ENCODE measurements at places on chromosomes 1 and 21.
A peak's percentile ranks its signal among the peaks of the same experiment; 100 is the strongest.

DNA sequence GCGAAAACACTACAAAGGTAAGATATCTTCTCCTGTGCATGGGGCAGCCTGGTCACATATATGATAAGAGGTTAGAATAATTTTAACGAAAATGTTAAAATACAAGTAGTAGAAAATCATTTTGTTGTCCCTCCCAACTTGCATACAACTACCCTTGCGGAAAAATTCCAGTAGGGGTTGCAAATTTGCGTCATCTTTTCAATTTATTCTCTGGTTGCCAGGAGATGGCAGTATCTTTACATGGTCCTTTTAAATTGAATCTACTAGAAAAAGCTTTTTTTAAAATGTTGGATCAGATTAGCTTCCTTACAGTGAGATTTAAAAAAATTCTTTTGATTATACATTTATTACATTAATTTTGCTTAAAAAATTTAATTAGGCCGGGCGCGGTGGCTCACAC, 10.9 kb downstream of the S100PBP start:
- DNase-seq, result peak; percentile 1

DNA sequence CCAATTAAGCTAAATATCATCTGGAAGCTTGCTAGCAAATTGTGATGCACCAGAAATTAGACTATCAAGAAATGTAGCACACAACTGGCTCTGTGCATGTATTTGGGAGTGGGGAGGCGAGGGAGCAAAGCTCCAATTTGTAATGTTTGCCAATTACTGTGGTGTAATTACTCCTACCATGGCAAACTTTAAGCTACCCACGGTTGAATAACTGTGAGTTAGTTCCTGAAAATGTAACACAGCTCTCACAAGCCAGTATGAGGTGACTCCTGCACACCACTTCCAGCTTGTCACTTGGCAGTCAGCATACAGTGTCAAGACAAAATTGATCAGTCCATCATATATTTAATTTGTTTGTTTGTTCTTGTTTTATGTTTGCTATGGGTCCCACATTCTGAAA, 141.2 kb downstream of the TM2D1 start:
- no peak for DNase-seq

DNA sequence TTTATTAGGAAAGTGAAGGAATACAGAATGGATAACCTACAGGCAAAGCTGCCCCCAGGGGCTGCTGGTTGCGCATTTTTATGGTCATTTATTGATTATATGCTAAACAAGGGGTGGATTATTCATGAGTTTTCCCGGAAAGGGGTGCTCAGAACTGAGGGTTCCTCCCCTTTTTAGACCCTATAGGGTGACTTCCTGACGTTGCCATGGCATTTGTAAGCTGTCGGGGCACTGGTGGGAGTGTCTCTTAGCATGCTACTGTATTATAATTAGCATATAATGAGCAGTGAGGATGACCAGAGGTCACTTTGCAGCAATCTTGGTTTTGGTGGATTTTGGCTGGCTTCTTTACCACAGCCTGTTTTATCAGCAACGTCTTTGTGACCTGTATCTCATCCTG, 5.9 kb upstream of the ASAP3 start:
- DNase-seq, result no peak

DNA sequence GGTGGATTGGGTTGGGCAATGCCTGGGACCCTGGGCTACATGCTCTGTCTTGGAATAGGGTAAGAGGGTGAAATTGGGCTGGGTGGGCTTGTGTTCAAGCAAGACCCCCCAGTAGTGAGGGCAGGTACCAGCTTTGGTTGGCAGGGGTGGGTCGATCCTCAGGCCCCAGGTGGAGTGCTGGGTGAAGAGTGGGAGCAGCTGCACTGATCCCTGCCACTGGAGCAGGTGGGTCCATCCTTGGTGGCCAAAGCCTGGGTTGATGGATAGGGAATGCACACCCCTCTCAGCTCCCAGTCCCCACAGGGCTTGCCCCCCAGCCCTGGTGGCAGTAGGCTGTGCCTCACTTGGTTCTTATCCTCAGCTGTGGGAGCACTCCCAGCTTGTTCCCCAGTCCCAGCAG, 135.2 kb downstream of the PCBP3 start:
- DNase-seq, result no peak

- peak; percentile 31 for DNase-seq
These were observed 3.8 kb upstream of the PLEKHA6 start for GRCh38 chr1:204363335-204364114.

DNA sequence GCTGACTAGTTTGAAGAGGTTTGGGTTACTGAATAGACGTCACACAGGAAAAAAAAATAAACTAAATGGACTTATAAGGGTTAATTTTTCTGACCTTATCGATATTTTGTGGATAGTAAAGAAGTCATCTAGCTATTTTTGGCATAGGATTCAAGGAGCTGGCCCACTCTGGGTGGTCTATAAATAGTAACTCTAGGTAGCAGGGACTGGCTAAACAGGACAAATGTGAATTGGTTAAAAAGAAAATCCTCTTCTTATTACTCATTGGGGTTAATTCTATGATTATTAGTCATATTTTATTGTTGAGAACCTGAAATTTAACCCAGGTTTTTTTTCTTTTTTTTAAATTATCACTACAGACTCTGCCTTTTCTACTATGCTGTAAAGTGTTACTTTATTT, 61.7 kb downstream of the ATF6 start:
- DNase-seq, result no peak

- DNase-seq, result no peak
These were observed 146.7 kb upstream of the COL6A1 start for GRCh38 chr21:45834821-45835293.

- DNase-seq, result no peak
These were observed 11.6 kb downstream of the TINAGL1 start for GRCh38 chr1:31587720-31588423.

DNA sequence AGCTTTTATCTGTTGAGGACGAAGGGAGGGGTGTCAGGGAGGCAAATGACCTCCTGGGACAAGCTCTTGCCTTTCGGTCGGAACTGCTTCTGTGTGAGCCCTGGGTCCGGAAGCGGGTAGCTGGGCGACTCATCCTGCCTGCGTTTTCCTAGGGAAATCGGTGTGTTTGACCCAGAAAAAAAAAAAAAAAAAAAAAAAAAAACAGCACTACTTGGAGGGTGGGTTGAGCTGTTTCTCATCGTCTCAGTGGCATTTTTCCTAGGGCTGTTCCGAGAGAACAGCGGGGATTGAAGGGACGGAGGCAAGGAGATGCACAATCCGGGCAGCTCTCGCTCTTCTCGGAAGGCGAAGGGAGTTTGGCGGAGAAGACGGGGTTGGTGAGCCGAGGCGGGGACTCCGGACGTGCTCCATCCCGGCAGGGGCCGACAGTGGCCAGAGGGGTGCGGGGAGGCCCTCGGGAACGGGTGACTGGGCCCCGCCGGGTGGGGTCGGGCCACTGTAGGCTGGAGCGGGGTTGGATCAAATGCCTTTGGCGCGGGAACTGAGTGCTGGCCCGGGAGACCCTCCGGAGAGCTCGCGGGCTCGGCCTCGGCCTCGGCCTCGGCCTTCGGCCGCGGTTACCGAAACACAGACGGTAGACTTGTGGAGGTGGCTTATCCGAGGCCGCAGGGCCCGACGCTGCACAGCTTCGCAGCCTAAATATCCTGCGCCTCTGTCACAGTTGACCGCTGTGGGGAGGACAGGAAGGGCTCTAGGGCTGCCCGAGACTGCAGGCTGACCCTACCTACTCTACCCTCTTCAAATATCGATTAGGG, 2.4 kb upstream of the BARHL2 start:
- DNase-seq, result no peak

DNA sequence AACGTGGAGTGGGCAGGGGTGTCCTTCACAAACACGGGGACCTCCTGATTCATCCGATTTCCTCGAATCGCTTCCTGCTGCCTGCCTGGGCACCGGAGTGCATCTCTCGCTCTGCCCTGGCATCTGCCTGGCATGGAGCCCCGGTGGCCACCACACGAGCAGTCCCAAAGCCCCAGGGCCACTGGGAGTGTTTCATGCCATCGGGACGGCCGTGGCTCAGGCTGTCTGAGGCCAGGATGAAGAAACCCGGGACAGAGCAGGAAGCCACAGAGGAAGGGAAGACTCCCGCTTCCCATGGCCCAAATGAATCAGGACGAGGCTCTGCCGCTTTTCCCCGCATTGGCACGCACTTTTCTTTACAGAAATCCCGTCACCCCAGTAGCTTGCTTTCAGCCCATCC, 32.4 kb downstream of the MEGF6 start:
- DNase-seq, result no peak

DNA sequence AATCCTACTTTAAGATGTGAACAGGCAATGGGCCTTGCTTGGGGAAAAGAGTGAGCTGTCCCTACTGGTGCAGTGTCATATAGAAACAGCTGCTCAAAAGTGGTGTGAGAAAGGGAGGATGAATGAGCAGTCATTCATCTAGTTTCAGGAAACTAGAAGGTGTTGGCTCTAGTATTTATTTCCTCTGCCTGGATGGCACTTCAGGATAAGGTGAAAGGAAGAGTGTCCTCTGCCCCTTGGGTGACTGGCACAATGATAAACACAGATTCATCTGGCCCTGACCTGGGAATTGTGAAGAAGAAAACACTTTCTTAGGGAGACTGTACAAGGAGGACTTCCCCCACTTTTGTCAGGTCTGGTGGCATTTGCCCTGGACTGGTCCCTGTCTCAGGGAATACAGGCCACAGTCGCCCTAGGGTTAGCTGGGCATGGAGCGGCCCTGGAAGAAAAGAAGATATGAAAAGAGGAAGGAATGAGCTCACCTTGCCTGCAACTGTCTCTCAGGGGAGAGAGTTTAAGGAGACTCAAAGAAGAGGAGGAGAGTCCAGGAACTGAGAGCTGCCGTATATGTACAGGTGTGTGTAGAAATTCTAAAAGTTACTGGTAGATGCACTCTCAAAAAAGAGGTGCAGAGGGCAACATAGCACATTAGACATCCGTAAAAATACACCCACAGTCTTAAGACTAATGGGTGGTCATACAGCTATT, 13.8 kb upstream of the NMNAT2 start:
- DNase-seq, result no peak

- DNase-seq, result no peak
These were observed 123.4 kb upstream of the CSF3R start for GRCh38 chr1:36605942-36606640.

DNA sequence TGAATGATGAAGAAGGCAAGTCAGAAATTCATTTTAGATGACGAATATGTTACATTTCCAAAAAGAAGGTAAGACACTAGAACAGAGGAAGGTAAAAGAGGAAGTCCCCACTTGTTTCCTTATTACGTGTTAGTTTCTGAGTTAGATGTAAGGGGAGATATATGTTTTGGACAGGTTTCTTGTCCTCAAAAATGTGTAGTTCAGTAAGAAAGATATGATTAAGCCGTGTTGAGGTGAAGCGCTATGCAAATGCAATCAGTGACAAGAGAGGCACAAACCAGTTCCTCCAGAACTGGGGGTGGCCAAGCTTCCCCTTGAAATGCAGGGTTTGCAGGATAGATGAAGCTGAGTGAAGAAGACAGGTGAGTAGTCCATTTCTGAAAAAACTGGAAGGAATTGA, 293.3 kb upstream of the RUNX1 start:
- no peak for DNase-seq

DNA sequence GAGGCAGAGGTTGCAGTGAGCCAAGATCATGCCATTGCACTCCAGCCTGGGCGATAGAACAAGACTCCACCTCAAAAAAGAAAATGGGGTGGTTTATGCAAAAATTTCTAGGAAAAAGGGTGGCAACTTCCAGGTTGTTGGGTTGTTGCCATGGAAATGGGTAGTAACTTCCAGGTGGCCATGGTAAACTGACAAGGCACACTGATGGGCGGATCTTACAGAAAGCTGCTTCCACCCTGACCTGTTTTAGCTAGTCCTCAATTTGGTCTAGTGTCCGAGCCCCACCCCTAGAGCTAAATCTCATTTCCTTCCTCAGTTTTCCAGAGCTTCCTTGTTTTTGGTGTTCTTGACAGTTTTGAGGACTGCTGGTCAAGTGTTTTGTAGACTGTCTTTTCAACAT, 13.6 kb downstream of the KLHDC7A start:
- DNase-seq, result no peak

GRCh38 chr1:39003281-39003680, 12.2 kb downstream of the AKIRIN1 start:
- DNase-seq, result no peak

- DNase-seq, result no peak
These were observed 17.5 kb downstream of the ITGB2 start for GRCh38 chr21:44903050-44903685.

DNA sequence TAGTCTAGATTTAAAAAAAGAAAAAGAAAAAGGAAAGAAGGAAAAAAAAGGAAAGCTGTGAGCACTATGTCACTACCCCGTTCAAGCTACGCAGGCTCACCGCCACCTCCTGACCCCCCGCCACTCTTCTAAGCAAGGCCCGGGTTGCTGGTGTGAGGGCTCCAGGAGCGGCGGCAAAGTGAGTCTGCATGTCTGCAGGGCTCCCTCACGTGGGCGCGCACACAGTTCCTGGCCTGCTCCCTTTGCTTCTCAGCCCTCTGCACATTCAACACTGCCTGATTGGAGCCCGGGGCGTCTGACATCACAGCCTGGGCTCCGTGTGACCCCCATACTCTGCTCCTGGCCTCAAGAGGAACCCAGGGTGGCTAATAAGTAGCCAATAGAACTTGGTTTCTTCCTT, 81.4 kb upstream of the TLR5 start:
- DNase-seq, result no peak

GRCh38 chr1:214476986-214477870, 74.2 kb downstream of the PTPN14 start:
- DNase-seq, result peak; percentile 72

- DNase-seq, result no peak
These were observed 65.9 kb downstream of the SLC37A1 start for GRCh38 chr21:42579456-42580075.

DNA sequence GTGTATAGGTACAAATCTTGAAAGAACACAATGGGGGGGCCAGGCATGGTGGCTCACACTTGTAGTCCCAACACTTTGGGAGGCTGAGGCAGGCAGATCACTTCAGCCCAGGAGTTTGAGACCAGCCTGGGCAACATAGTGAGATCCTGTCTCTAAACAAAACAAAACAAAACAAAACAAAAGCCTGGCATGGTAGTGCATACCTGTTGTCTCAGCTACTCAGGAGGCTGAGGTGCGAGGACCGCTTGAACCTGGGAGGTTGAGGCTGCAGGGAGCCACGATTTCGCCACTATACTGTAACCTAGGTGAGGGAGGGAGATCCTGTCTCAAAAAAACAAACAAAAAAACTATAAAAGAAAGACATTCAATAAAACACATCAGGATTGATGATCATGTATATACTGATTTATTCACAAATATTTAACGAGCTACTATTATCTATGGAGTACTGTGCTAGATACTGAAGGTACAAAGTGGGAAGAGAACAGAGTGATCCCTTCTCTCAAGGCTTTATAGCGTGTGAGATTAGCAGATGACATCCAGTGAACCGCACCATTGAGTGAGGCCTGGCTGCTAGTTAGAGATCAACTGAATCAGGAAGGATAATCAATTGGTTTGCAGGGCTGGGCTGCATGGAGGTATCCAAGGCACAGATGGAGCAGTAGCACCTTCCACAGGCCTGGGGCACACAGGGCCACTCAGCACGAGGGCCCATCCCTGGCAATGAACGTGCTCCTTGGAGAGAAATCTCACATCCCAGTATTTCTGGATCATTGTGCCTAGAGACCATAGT, 26.4 kb downstream of the ELF3 start:
- no peak for DNase-seq
